ENCODE measurements at places on chromosomes 4 and X. TPM values are rescaled to one million over a fixed set of nuclear protein-coding genes. Genes with fewer than 3 reads are reported as not detected.

- H3K27ac ChIP-seq: no peak overlapping the region
- no peaks in the 10 kb centered on the region for H3K36me3 ChIP-seq
- no peak overlapping the region for H3K4me3 ChIP-seq
- DNase-seq: peak; percentile 17
These were observed 24.3 kb upstream of the HGFAC start for GRCh38 chr4:3417448-3417847.

SYTL4 gene
- polyA plus RNA-seq: 3.6 TPM

DNA sequence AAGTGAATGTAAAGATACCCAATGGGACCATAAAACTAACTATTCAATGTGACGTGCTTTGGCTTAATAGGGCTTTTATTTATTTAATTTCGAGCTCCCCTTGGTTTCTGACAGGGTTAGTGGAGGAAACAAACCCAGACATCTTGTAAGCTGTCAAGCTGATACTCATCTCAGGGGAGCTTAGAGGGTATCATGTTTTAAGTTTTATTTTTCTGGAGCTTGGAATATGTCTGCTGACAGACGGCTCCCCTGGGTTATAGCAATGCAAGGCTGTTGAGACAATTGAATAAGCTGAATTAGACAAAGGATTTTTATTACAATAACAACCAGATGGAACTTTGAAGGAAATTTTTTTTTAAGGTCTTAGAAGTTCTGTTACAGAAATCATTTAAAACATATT lies 456.5 kb downstream of the IL1RAPL1 start:
- no peak overlapping the region for H3K4me3 ChIP-seq
- H3K27ac ChIP-seq: no peak overlapping the region
- no peaks in the 10 kb centered on the region for H3K36me3 ChIP-seq
- DNase-seq: no peak
- no peaks in the 10 kb centered on the region for H3K4me1 ChIP-seq

- no peak overlapping the region for H3K27ac ChIP-seq
- DNase-seq: no peak
- no peaks in the 10 kb centered on the region for H3K36me3 ChIP-seq
- H3K4me1 ChIP-seq: no peaks in the 10 kb centered on the region
These were observed 39.7 kb downstream of the ANAPC10 start for GRCh38 chr4:145058256-145058655.

DNA sequence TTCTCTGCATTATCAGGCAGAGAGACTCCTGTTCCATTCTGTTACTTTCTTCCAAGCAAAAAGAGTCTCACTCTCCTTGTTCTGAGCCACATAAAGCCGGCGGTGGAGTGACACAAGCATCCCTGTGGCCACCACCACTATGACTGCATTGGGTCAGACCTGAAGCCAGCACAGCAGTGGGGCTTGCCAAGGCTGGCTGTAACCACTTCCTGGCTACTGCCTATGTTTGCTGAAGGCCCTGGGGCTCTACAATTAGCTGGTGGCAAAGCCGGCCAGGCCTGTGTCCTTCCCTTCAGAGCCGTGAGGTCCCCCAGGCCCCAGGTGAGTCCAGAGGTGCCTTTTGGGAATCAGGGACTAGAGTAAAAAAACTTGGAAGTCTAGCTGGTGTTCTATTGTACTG lies 31.8 kb downstream of the PLAC8 start:
- no peaks in the 10 kb centered on the region for H3K36me3 ChIP-seq
- H3K4me1 ChIP-seq: no peaks in the 10 kb centered on the region
- H3K27me3 ChIP-seq: no peaks in the 10 kb centered on the region
- H3K27ac ChIP-seq: no peak overlapping the region

- H3K27me3 ChIP-seq: no peaks in the 10 kb centered on the region
- H3K36me3 ChIP-seq: no peaks in the 10 kb centered on the region
- H3K4me3 ChIP-seq: no peak overlapping the region
- DNase-seq: peak; percentile 67
- H3K4me1 ChIP-seq: peaks cover 13% of the 10 kb centered on the region
These were observed 67.4 kb downstream of the APBB2 start for GRCh38 chr4:41146716-41147506.

GRCh38 chrX:114058988-114059418 lies 524.9 kb upstream of the HTR2C start:
- H3K27me3 ChIP-seq: no peaks in the 10 kb centered on the region
- H3K27ac ChIP-seq: no peak overlapping the region
- no peaks in the 10 kb centered on the region for H3K4me1 ChIP-seq
- no peaks in the 10 kb centered on the region for H3K36me3 ChIP-seq
- DNase-seq: no peak

DNA sequence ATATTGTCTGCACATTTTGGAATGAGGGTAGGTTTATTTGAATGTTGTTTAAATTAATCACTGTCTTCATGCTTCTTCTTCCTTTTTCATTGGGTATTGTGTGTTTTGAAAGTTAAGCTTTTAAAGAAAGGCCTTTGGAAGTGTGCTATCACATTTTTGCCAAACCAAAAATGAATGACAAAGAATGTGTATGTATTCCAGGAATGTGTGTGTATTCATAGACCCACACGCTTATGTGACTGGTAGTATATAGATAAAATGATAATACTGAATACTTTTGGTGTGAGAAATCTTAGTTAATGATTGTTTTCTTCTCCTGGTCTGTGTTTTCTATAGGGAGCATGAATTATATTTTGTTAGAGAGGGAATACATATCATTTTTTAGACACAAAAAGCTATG lies 404.4 kb downstream of the TLL1 start:
- no peaks in the 10 kb centered on the region for H3K4me1 ChIP-seq
- no peak for DNase-seq
- no peak overlapping the region for H3K4me3 ChIP-seq
- no peaks in the 10 kb centered on the region for H3K36me3 ChIP-seq

- peaks cover 2% of the 10 kb centered on the region for H3K36me3 ChIP-seq
- H3K4me3 ChIP-seq: no peak overlapping the region
- H3K27ac ChIP-seq: no peak overlapping the region
These were observed 24.3 kb downstream of the TBCK start for GRCh38 chr4:106291678-106292077.

- no peak overlapping the region for H3K4me3 ChIP-seq
- DNase-seq: no peak
- no peaks in the 10 kb centered on the region for H3K4me1 ChIP-seq
- no peaks in the 10 kb centered on the region for H3K27me3 ChIP-seq
These were observed 72.6 kb downstream of the ANAPC4 start for GRCh38 chr4:25449688-25450087.

- H3K36me3 ChIP-seq: no peaks in the 10 kb centered on the region
- H3K27ac ChIP-seq: peak overlapping the region; percentile 28
- peaks cover 3% of the 10 kb centered on the region for H3K4me1 ChIP-seq
- no peak for DNase-seq
- no peaks in the 10 kb centered on the region for H3K27me3 ChIP-seq
These were observed 657.4 kb downstream of the SPRY1 start for GRCh38 chr4:124053872-124054538.

- no peaks in the 10 kb centered on the region for H3K4me1 ChIP-seq
- H3K27me3 ChIP-seq: no peaks in the 10 kb centered on the region
- no peak overlapping the region for H3K4me3 ChIP-seq
These were observed 48.5 kb downstream of the ZNF141 start for GRCh38 chr4:385934-386707.

- H3K4me3 ChIP-seq: no peak overlapping the region
- no peaks in the 10 kb centered on the region for H3K4me1 ChIP-seq
- DNase-seq: no peak
- no peaks in the 10 kb centered on the region for H3K36me3 ChIP-seq
These were observed 18.6 kb upstream of the SCML1 start for GRCh38 chrX:17718649-17719165.

- no peak overlapping the region for H3K4me3 ChIP-seq
- no peaks in the 10 kb centered on the region for H3K4me1 ChIP-seq
- DNase-seq: peak; percentile 38
These were observed 87.3 kb downstream of the STPG2 start for GRCh38 chr4:98055800-98056501.

- no peaks in the 10 kb centered on the region for H3K4me1 ChIP-seq
- no peak overlapping the region for H3K27ac ChIP-seq
- DNase-seq: no peak
These were observed 3.6 kb downstream of the RPL36A start for GRCh38 chrX:101394372-101394771.

GRCh38 chrX:56784666-56785065 lies 55.6 kb downstream of the NBDY start:
- no peaks in the 10 kb centered on the region for H3K27me3 ChIP-seq
- no peaks in the 10 kb centered on the region for H3K4me1 ChIP-seq
- peak; percentile 21 for DNase-seq
- H3K36me3 ChIP-seq: peaks cover 1% of the 10 kb centered on the region

SORBS2 gene
- 202 TPM for polyA plus RNA-seq

GPM6B gene
- 15.4 TPM for polyA plus RNA-seq

GPR119 gene
- polyA plus RNA-seq: not detected

FMR1NB gene
- polyA plus RNA-seq: not detected

CABS1 gene
- not detected for polyA plus RNA-seq

DNA sequence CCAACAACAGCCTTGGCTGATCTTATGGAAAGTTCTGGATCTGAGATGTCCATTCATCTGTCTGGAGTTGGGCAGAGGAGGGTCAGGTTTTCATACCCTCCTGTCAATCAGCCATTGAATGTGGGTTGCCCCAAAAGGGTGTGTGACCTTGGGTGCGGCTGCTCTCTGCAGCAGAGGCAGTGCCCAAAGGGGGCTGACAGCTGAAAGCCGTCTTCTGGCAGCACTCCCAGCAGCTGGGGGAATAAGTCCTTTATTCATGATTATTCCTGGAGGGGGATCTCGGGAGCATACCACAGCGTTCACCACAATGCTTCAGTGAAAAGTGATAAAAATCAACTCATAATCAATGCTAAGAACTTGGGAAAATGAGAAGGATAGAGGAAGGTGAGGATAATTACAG lies 54.7 kb downstream of the OTC start:
- H3K4me1 ChIP-seq: no peaks in the 10 kb centered on the region
- H3K27me3 ChIP-seq: no peaks in the 10 kb centered on the region
- no peak overlapping the region for H3K4me3 ChIP-seq
- H3K27ac ChIP-seq: no peak overlapping the region
- no peak for DNase-seq
- no peaks in the 10 kb centered on the region for H3K36me3 ChIP-seq

Measured in aorta (tissue), 5 donors.